Activated CD8-positive, alpha-beta memory T cell treated with anti-CD3 and anti-CD28 coated beads, Interleukin-2, amount 50 U/mL, for 4 hours (primary cell): ENCODE measurements at places on chromosomes 1 and 21.
A peak's percentile ranks its signal among the peaks of the same experiment; 100 is the strongest.

GRCh38 chr1:39675220-39675619 lies 3.3 kb upstream of the NT5C1A start:
- no peak for DNase-seq

DNA sequence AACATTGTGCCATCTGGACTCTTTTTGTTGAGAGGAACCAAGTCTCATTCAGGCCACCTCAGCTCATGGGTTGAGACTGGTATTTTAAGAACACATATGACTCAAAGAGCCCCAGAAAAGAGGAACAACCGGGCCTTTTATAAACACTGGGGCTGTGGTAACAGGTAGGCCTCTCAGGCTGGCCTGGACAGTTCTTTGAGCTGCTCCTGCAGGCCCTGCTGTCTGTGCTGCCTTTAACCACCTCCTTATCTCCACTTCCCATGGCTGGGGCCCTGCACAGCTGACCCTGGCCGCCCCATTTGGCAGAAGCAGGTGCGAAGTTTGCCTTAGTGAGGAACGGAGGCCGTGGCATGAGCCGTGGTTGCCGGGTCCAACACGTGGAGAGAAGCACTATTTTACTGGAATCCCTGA lies 163.3 kb downstream of the RHOU start:
- no peak for DNase-seq

DNA sequence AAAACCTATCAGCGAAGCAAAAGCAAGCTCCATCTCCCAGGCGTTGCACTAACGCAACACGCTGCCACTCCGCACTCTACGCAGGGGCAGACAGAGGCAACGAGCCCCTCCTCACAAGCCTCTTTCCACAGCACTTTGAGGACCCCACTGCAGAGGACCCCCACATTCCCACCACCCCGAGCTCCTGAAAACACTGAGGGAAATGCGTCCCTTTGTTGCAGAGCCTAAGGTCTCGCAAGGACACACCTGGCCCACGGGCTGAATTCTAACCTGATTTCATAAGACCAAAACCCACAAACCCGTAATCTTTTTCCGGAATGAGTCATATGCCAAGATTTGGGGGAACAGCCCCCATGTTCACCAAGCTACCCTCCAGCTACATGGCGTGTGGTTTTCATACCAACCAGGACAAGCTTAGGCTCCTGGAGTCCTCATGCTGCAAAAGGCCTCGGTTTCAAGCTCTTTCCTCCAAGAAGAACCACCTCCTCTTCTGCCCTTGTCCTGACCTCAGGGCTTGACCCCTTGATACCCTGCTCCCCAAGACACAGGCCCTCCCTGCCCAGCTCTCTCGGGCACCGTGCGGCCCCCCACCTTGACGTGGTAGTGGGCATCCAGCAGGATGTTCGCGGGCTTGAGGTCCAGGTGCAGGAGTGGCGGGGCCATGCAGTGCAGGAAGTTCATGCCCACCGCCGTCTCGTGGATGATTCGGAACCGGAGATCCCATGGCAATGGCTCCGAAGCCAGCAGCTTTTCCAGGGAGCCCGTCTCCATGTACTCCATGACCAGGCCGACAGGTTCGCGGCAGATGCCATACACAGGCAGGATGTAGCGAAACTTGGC lies 10.7 kb downstream of the RIPK4 start:
- peak; percentile 2 for DNase-seq

DNA sequence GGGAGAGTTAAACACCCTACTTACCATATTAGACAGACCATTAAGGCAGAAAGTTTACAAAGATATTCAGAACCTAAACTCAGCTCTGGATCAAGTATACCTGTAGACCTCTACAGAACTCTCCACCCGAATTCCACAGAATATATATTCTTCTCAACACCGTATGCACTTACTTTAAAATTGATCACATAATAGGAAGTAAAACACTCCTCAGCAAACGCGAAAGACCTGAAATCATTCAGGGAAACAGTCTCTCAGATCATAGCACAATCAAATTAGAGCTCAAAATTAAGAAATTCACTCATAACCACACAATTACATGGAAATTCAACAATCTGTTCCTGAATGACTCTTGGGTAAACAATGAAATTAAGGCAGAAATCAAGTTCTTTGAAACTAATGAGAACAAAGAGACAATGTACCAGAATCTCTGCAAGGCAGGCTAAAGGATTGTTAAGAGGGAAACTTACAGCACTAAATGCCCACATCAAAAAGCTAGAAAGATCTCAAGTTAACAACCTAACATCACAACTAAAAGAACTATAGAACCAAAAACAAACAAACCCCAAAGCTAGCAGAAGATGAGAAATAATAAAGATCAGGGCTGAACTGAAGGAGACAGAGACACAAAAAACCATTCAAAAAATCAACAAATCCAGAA lies 19.1 kb downstream of the CD84 start:
- DNase-seq: no peak

DNA sequence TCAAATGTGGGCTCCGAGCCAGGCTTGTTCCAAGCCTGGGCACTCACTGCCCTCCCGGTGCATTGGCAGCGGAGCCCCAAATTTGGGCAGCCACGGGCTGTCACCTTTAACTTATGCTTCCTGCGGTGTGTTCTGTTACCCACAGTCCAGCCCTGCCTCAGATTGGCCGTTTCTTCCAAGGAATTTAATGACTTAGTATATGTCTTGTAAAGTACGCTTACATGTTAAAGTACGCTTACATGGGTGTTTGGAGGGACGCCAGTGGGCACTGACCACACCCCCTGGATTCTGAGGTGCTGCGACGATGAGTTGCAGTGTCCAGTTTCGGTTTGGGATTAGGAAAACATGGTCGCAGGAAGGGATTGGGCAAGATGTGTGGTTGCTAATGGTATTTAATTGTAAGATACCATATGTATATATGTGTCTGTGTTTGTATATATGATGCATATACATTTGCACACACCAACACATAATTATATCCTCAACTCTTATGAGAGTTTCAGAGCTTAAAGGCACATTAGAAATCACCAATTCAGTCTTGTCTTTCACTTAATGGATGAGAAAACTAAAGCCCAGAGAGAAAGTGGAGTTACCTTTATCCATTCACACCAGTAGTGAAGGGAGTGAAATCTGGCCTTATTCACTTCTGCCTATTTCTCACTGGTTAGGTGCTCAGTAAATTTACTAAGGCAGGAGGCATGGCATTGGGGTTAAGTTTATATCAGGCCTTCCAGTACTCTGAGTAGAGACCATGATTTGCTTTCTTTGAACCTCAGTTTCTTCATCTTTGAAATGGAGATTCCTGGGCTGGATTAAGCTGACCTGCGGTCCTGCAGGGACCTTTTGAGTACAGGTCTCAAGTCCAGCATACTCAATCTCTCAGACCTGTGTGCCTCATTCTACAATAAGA lies 1.0 kb downstream of the SMYD2 start:
- DNase-seq: no peak

- DNase-seq: no peak
Observed at GRCh38 chr1:198108636-198109370, 48.0 kb upstream of the NEK7 start.

DNA sequence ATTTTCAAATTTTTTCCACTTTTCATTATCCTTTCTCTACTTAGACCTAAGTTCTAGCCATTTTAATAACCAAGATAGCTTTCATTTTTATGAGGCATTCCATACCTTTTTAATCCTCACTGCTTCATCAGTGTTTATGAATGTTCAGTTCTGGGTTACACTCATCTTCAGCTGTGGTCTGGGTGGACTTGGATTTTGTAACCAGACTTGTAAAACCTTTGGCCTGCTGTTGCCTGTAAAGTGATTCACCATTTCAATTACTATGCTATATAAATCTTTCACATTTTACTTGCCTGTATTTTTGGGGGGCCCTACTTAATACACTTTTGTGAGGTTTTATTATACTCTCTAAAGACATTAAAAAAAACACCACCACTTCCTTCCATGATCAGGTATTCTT lies 46.2 kb downstream of the USP25 start:
- DNase-seq: no peak

- DNase-seq: no peak
Observed at GRCh38 chr1:228727681-228728171, 7.6 kb upstream of the RHOU start.

DNA sequence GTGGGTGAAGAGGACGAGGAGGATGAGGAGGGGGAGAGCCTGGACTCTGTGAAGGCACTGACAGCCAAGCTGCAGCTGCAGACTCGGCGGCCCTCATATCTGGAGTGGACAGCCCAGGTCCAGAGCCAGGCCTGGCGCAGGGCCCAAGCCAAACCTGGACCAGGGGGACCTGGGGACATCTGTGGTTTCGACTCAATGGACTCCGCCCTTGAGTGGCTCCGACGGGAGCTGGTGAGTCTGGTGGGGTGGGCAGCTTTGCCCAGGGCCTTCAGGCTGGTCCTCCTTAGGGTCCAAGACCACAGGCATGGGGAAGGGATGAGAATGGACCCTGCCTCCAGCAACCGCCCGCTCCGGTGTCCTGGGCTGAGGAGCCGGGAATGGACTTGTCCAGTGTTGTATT lies 430 bp downstream of the FAM167B start:
- DNase-seq: no peak

GRCh38 chr1:162857850-162858249 lies 3.1 kb downstream of the CCDC190 start:
- no peak for DNase-seq

DNA sequence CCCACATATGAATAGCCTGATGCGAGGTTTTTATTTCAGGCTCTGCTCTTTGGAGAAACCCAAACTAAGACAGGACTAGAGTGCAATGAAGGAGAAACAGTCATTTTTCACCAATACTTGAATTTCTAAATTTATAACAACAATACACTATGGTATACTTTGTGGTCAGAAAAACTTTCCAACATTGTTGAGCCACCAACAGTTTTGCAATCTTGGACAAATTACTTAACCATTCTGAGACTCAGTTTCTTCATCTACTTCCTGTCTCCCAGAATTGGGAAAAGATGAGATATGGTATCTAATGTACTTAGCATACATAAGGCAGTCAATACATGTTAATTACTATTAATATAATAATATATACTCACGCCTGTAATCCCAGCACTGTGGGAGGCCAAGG lies 519.8 kb upstream of the PLXNA2 start:
- no peak for DNase-seq

- DNase-seq: no peak
Observed at GRCh38 chr1:97277891-97278654, 556.5 kb downstream of the PTBP2 start.

DNA sequence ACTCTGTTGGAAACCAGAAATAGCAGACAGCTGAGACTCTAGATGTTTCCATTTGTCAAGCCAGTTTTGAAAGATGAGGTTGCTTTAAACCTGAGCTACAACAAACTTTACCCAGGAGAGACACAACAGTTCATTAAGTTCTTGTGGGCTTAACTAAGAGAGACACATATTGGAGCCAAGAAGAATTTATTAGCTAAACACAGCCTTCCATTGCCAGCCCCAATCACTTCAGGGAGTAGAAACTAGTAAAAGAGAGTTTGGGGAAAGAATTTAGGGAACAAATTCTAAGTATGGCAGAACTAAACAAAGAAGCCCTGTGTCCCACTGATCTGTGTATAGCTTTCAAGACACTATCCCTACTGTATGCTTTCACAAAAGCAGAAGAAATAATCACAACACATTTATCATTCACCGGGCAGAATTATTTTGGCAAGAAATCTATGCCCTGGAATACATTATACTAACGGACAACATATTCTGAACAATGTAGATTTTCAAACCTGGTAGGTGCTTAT lies 87.3 kb upstream of the KAZN start:
- no peak for DNase-seq

- no peak for DNase-seq
Observed at GRCh38 chr1:197374428-197374827, 106.4 kb downstream of the CRB1 start.

DNA sequence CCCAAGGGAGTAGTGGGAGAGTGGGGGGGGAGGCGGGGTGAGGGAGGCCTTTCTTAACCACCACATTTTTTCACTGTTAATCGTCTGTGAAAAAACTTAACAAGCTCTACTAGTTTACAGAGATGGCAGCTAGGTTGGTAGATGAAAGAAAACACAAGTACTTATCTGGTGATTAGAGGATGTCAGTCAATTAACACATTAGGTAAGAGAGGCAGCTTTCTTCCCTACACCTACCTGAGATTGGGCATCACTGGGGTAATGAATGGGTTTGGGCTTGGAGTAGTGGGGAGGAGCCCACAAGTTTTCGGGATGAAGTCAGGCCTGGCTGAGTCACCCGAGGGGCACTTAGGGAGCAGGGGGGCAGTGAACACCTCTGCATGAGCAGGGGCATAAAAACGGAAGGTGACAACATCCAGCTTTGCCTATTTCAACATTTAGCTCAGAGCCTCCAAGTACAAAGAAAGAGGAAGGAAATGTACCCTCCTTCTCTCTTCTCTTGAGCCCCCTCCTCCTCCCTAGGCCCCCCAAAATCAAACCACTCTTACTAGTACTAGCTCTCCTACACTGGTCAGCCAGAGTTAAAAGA lies 2.5 kb downstream of the LBR start:
- DNase-seq: no peak

GRCh38 chr1:90580176-90580575 lies 136.9 kb downstream of the BARHL2 start:
- DNase-seq: no peak

GRCh38 chr1:186762653-186763052 lies 66.1 kb upstream of the PLA2G4A start:
- no peak for DNase-seq

- DNase-seq: no peak
Observed at GRCh38 chr1:184836934-184837895, 82.6 kb upstream of the EDEM3 start.

DNA sequence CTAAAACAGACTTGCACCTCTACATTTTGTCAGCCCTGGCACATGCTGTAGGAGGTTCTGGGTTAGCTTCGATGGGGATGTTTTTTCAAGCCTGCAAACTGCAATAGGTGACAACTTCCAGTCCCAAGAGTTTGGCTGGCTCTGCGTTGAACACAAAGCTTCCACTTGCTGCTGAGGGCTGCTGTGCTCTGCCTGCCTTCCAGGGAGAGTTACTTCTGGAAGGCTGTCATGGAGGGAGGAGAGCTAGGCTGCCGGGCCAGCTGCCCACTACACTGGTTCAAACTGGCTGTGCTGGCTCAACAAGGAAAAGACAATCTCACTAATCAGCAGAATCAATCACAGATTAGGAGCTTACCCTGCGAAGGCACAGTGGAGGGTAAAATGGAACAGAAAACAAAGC lies 46.7 kb upstream of the PPP2R5A start:
- DNase-seq: no peak

DNA sequence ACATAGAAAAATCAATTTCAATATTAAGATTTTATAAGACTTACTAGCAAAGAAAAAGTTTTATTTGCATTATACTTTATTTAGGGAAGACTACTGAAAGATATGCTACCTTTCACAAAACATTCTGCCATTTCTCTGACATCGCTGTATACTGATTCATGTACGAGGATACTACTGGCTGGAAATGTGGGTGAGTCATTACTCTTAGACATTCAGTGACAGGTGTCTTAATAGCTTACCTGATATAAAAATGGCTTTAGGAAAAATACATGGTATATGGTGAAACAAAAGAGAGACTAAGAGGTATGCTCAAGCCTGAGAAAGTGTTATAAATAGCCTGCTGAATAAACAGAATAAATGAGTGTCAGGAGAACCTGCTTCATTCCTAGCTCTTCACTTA lies 73.0 kb upstream of the EXO1 start:
- no peak for DNase-seq
